HCEC 1CT (cell line): ENCODE measurements at places on chromosomes 3 and 15.
A peak's percentile ranks its signal among the peaks of the same experiment; 100 is the strongest.

DNA sequence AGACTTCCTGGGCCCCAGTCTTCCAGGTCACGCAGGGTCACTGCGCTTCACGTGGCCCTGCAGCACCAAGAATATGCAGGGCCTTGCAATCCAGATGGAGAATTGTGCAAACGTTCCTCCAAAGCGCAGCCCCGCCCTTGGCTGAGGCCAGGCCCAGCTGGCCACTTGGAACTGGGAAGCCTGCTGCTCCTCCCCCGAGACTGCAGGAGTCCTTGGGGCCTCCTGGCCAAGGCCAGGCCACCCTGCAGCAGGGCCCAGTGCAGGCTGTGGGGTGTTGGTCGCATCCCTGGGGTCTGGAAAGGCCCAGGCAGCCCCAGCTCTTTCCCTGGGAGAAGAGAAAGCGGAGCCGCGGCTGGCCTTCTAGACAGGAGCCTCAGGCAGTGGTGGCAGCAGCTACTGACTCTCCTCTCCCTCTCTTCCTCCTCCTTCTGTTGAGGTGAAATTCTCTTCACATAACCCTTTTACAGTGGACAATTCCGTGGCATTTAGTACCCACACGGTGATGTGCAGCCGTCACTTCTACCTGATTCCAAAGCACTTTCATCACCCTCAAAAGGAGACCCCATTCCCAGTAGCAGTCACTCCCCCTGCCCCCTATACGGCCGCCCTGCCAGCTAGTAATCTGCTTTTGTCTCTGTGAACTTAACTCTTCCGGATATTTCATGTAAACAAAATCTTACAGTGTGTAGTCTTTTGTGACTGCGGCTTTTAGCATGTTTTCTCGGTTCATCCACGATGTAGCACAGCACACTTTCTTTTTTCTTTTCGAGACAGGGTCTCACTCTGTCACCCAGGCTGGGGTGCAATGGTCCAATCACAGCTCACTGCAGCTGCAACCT, 103.9 kb downstream of the TMEM266 start:
- peak; percentile 76 for DNase-seq

- no peak for DNase-seq
Observed at GRCh38 chr15:72733941-72734738, 48.1 kb downstream of the BBS4 start.

DNA sequence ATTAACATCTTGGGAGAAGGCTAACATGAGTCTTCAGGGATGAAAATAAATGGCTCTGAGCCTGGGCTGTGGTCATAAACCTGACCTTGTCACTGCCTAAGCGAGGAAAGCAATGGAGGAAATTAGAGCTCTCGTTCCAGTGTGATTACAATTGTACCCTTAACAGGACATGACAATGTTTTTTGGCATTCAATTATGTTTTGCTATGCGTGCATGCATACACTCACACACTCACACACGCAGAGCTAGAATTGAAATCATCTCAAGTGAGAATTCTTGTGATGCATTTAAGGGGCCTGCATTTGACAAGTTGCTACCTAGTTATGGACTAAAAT, 24.1 kb downstream of the ZNF80 start:
- no peak for DNase-seq

DNA sequence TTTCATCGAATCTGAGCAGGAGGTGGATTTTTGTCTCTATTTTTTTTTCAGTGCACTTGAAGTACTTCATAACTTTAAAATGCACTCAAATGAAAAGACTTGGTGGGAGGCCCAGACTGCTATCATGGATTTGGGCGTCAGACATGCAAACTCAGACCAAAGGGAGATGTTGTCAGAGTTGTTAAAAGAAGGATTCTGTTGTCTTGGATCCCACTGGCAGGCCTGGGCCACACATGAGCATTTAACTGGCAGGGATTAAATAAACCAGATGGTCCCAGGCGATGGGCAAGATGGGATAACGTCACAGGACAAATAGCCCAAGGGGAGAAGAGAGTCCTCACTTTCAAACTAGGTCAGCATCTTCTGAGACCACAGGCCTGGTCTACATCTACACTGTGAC, 15.4 kb downstream of the RTP1 start:
- DNase-seq = no peak

DNA sequence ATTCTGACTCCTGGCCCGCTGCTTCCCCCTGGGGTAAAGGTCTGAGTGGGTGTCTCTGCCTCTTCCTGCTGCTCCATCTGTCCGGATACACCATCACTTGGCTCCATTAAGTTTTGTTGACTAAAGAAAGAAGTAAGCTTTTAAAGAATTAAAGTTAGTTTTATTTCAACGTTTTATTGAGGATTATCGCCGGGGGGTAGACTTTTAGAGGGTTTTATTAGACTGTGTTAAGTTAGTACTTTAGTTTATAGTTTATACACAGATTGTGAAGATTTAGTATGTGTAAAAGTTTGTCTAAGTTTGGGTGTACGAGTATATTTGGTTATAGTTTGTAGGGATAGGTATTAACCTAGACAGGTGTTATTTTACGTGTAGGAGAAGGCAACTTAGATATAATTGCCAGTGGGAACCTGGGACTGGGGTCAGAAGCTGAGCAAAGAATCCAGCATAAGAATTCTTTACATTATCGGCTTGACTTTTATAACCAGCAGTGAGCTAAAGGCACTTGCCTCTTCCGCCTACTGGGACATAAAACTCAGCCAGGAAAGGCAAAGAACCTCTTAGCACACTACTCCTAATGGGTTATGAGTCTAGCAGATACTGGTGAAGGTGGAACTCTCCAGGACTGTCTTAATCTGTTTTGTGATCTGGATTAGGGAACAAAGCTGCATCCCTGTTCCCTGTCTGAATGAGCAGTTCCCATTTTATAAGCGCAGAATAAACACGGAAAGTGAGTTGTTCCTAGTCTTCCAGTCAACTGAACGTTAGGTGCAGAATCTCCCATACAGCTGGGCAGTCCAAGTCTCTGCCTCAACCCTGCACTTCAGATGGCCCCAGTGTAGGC, 131.3 kb downstream of the FAM43A start:
- no peak for DNase-seq
